ENCODE measurements at places on chromosomes 7 and 10.

- no peak for DNase-seq
These were observed 58.8 kb downstream of the SHH start for GRCh38 chr7:155753446-155753965.

GRCh38 chr7:6831018-6831725 lies 5.1 kb upstream of the CCZ1B start:
- DNase-seq, result no peak

DNA sequence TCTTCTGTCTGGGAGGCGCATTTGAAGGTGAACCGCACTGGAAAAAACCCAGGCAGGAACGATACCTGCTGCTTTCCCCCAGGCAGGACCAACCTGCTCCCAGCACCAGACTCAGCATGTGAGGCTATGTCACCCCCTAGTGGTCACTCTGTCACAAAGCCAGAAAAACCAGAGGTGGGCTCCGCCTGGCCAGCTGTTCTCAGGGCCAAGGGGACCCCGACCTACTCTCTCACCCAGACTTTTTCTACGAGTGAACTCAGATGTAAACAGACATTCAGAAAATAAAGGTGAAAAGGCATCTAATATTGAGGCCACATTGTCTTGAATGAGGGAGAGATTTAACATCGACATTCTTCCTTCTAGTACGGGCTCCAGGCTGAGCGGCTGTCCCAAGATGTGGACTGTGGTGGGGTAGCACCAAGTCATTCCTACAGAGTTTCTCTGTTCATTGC lies 117.3 kb downstream of the PRKAG2 start:
- no peak for DNase-seq

GRCh38 chr10:106836933-106837663 lies 327.4 kb downstream of the SORCS1 start:
- DNase-seq, result no peak

GRCh38 chr10:43218206-43218950 lies 48.5 kb downstream of the RASGEF1A start:
- DNase-seq, result no peak

- DNase-seq, result no peak
These were observed 138.5 kb upstream of the GDF10 start for GRCh38 chr10:47161465-47161864.

DNA sequence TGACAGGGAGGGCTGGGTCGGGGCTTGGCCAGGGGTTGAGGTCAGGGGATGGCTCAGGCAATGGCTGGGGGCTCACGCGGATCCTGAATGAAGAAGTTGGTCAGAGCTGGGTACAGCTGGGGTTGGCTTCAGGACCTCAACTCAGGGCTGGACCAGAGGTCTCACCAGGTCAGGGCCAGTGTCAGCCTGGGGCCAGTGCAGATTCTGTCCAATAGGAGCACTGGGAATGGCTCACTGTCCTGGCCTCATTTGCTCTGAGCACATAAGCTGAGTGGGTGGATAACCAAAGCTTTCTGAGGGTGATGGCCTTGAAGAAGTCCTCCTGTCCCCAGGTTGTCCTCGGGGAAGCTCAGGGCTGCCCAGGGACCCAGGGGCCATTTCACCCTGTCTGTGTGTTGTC lies 54.9 kb upstream of the PCBD1 start:
- DNase-seq, result no peak

DNA sequence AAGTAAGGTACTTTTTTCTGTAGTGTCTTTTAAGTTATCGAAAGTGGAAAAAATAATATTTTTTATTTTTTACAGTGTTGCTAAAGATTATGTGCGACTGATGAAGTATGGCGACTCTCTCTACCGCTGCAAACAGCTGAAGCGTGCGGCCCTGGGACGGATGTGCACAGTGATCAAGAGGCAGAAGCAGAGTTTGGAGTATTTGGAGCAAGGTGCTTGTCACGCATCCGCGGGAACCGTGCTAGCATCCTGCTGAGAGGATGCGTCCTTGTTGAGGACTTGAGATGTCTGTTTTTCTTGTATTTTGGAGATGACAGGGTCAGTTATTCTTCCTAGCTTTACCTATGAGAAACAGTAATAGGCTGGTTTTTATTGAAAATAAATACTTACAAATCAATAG lies 7.8 kb downstream of the GTPBP4 start:
- no peak for DNase-seq

DNA sequence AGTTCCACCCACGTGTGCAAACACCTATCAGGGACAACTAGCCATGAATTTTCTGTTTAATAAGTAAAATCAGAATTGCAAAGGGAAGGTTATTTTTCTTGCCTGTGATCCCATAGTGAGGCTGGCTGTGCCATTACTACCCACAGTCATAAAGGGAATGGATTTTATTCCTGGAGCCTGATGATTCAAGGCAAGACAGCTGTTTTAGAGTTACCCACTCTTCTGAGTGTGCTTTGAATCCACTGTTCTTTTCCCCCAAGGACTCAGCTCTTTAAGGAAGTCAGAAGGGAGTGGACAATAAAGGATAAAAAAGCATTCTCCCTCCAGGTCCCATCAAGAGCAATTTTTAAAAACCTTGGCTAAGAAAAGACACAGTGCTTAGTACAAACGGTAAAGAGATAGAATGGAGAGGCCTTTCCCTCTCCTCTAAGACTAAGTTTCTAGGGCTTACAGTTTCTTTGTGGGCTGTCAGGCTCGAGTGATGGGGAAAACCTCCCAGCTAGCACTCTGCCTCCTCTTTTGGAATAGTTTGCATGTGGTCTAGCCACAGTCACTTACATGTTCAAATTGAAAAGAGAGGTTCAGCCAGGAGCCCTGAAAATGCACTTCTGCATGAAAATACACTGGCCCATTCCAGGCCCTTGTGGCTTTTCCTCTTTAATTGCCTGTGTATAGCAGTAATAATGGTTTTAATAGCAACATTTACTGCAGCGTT lies 5.1 kb upstream of the LRRC4 start:
- no peak for DNase-seq

DNA sequence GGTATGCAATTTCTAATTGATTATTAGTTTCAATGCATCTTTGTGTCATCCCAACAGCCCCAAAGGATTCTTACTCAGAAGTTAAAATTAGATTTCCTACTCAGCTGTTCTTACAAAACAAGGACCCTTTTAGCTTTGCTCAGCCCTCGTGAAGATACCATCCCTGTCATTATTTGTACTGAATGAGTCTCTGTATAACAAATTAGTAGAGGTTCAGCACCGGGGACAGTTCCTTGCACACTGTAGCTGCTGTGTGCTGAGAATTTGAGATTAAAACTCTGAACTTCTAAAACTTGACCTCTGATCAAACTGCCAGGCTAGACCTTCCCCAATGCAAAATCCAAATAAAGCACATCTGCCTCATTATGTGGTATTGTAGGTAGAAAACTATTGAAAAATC lies 299.1 kb downstream of the LHFPL3 start:
- DNase-seq, result no peak

DNA sequence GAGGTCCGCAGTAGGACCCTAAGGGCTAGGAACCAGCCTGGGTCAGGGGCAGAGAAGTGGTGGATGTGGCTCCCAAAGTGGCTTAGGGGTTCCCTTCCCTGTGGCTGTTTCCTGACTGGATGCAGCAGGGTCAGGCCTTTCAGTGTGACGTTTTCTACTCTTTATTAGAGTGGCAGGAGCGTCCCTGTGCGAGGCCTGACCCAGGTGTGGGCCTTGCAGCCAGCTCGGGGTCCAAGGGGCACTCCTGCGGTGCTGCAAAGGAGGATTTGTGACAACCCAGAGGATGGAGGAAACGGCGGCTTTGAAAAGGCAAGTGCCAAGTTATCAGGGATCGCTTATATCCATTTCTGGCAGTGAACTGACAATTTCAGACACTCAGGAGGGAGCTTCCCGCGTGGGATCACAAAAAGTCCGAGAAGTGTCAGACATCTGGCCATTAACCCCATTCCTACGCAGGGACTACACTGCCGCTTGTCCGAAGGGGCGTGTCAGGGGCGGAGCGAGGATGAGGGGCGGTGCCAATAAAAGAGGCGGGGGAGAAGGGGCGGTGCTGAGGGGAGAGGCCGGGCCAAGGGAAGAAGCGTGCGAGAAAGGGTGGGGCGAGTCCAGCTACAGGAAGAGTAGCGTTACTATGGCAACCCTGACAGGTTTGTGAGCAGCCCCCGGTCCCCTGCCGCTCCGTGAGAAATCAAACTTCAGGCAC lies 98.8 kb upstream of the ZNF722 start:
- no peak for DNase-seq

GRCh38 chr10:129583831-129584230 lies 116.8 kb downstream of the MGMT start:
- no peak for DNase-seq

- no peak for DNase-seq
These were observed 78.5 kb downstream of the OAT start for GRCh38 chr10:124340033-124340760.

DNA sequence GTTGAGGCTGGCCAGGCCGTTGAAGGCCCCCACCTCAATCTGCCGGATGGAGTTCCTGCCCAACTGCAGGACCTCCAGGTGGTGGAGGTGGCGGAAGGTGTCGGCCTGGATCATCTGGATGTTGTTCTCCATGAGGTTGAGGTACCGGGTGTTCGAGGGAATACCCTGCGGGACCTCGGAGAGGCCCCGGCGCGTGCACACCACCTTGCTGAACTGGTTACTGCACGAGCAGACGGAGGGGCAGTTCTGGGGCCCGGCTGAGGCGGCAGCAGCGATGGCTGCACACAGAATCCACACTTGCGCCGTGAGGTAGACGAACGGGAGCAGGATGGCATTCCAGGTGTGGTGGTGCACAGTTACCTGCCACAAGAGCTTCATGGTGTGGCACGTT lies 979 bp downstream of the LRRC4 start:
- no peak for DNase-seq

DNA sequence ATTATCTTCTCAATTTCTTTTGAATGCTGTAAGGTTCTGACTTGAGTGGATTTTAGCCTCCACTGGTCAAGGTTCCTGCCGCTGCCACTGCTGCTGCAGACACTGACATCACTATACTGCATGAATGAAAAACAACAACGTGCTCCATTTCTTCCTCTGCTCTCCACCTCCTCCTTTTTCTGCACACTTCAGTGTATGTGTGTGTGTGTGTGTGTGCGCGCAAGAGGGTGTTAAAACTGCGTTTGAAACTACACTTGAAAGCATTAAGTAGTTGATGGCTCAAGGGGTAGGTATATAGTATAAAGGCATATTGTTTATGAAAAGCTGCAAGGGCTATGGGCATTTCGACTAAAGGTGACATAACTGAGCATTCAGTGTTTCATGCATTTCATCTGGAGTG lies 3.5 kb downstream of the GLCCI1 start:
- no peak for DNase-seq

GRCh38 chr10:83677795-83678194 lies 461.5 kb upstream of the GHITM start:
- DNase-seq, result no peak

DNA sequence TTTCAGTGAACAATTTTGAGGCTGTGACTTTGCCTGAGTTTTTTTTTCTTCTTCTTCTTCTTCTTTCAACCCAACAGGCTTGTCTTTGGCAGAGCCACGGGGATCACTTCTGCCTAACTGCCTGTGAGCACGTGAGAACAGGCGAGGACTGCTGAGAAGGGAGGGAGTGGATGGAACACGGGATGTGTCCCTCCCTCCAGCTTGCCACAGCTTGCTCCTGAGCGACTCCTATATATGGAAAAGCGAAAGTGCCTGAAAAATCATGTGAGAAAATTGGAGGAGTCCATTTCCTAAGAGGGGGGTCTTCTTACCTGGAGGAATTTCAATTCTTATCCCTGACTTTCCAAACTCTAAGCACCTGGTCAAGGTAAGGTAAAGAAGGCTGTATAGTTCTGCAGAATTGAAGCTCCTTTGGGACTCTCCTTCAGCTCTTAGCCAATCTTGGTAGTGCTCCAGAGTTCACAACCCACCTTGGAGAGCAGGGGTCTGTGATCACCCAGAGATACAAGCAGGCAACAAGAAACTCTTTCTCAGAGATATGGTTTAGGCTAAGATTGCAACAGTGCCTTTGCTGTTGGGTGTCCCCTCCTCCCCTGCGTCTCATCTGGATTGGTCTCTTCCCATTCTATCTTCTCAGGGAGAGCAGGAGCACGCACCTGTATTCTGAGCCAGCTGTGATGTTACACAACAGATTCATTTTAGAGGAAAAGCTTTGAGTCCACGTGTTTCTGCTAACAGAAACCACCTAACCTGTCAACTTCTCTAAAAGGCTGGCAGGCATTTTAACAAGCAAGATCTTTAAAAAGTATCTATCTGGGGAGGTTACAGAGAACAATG lies at the start of gene MAT1A:
TSS of gene MAT1A (minus strand) at position 208 of the 837 bp plus-strand sequence. CDS start 235 bp downstream, outside the sequence.
- no peak for DNase-seq

DNA sequence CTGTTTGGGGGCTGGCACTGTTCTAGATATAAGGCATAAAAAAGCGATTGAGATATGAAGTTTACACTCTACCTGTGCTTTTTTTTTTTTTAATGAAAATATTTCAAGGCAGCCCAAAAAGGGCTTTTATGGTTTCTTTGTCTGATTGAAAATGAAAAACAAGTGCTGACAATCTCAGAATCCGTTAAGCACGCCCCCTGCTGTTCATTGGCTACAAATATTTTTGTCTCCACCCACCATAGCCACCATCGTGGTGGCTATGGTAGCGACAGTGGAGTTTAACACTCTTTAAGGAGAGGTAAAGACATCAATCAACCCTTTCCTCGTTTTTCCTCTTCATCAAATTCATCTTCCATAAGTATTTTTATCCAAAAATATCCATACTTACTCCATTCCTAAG lies 94.2 kb downstream of the CD36 start:
- DNase-seq, result no peak
